ENCODE measurements at places on chromosomes 2 and 18.

DNA sequence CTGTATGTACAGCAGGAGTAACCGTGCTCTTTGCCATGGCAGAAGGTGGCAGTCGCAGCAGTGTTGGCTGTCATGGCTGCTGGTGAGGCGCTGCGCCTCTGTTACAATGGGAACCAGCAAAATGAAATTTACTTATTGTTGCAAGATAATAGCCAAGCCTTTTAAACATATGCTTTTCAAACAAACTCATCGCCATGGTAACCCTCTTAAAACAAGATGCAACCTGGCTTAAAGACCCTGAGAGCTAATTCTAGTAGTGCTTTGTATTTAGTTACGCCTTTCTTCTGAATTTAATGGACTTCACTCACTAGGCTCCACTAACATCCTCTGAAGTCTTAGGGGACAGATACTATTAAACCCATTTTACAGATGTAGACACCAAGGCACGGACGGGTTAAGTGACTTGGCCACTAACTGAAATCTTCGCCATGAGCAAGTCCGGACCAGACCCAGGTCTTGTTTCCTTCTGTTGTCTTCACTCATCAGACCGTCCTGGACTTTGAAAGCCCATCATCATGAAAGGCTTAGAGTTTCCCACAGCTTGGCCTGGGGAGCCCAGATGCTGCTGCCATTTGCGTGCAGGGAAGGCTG is 111.6 kb upstream of the ODC1 start:
- DNase-seq = no peak

DNA sequence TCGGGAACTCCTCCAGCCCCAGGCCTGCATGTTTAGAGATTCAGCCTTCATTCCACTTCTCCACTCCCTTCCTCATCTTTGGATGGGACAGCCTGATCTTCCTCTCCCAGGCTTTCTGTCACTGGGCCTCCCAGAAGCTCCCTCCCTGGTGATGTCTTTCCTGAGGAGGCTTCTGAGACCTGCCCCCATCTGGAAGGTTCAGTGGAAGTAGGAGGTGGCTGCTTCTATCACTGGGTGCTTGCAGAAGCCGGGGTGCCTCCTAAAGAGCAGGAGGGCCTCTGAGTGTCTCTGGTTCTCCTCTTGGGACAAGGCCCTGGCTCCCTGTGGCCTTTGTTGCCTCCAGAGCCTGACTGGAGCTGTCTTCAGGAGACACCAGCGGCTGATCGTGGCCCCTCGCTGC is 108.7 kb downstream of the CELF4 start:
- DNase-seq = no peak

DNA sequence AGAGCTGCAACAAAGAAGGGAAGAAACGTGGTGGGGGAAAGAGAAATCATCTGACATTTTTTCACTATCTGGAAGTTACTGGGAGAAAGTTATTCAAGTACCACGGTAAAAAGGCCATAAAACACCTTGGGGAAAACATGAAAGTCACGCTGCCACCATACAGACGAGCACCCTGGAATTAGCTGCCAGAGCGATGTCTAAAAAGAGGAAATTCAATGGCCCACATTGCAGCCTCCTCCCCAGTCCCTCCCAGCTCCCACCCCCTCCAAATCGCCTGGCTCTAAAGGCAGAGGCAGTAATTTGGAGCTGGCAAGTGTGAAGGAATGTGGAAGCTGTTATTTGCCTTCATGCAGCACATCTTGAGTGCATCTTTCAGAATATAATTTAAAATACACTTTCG is 192.0 kb downstream of the ALK start:
- DNase-seq = no peak

- DNase-seq = no peak
These were observed 501.8 kb upstream of the HS6ST1 start for GRCh38 chr2:128820452-128820851.

Data from fibroblast of lung (primary cell).